ENCODE measurements at places on chromosomes 11 and 22. TPM values are rescaled to one million over a fixed set of nuclear protein-coding genes. Genes with fewer than 3 reads are reported as not detected.

The SEPTIN5 gene
- total RNA-seq: 19.1 TPM

The SMTNL1 gene
- total RNA-seq: not detected

The ARHGEF17 gene
- total RNA-seq: 30.7 TPM

The FGF4 gene
- total RNA-seq: not detected

The CSF2RB gene
- total RNA-seq: 5.7 TPM

The CAT gene
- total RNA-seq: 249 TPM

The ANGPTL5 gene
- 0.37 TPM for total RNA-seq

Measured in omental fat pad (tissue), 4 donors.